Calu3 (cell line): ENCODE measurements at places on chromosomes 16 and 17.

DNA sequence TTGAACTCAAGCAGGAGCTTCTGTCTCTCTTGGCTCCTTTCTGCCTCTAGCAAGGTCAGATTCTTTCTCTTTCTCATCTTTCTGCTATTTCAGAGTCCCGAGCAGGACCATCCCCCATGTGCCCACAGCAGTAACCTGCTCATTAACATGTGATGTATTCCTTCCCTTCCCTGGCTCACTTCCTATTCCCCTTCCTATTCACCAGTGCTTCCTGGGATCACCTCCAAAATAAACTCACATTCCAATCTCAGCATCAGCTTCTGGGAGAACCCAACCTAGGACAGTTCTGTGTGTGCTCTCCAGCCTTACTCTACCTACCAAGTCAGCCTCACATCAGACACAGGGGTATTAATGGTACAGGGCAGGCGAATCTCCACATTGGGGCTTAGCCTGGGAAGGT is 546.4 kb upstream of the SALL1 start:
- no peak for DNase-seq

GRCh38 chr17:82065193-82065637 is 389 bp downstream of the DUS1L start:
- no peak for DNase-seq

DNA sequence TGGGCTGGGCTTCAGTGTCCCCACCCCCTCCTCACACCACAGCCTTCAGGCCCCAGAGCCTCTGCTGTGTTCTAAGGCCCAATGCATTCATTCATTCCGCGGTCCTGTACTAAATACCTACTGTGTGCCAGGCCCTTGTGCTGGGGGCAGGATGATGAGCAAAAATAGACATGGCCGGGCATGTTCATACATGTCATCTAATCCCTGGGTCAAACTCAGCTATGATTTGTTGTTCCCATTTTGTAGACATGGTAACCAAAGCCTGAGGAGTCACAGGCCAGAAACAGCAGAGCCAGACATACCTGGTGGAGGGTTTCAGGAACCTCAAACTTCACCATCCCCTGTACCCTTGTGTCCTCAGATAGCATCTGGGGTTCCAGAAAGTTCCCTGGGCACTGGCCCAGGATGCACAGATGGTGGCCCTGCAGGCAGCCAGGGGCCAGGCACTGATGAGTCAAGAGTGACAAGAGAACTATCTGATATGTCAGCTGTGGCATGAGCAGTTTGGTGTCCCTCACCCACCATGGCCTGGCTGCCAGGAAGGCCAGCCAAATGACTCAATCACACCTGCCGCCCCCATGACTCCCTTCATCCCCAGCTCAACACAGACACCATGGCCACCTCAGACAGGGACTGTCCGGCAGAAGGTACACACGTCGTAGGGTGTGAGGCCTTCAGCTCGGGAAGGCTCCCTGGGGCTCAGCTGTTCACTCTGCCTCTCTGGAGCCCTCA is 2.7 kb upstream of the RRAD start:
- DNase-seq = no peak

GRCh38 chr16:70592106-70592571 is 54.2 kb upstream of the IL34 start:
- no peak for DNase-seq

GRCh38 chr16:79411357-79411756 is 189.2 kb downstream of the MAF start:
- no peak for DNase-seq

DNA sequence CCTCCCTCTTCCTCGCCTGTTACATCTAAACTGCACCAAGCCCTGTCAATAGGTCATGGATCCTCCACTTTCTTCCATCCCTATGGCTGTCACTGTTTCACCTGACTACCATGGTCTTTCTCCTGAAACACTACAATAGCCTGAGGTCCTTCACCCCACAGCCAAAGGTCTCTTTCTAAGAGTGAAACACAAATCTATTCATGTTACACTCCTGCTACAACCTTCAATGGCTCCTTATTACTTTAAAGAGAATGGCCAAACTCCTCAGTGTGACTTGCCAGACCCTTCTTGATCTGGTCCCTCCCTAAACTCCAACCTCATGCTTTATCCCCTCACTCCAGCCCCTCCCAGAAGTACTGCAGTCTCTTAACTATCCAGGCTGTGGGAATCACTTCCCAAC is 618 bp upstream of the PIK3R6 start:
- no peak for DNase-seq

- no peak for DNase-seq
These were observed 76.5 kb upstream of the ATF7IP2 start for GRCh38 chr16:10309271-10309932.

DNA sequence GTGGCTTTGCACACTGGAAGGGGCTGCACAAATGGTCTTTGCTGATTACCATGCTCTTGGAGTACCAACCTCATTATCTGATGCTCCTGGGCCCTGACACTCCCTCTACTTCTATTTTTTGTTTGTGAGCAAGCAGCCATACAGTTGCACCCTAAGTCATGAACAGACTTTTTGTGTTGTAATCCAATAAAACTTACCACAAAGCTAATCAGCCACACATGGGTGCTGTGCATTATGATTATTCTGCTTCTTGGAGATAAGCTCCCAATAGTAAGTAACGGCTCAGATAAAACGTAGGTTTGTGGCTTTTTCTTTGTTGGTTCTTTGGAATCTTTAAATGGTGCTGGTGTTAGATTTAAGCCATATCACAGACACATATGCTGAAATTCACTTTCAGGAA is 76.2 kb downstream of the CCT6B start:
- no peak for DNase-seq

GRCh38 chr17:81306898-81307510 is 11.9 kb upstream of the SLC38A10 start:
- DNase-seq = no peak

- no peak for DNase-seq
These were observed 53.2 kb upstream of the TRAP1 start for GRCh38 chr16:3770530-3770929.

GRCh38 chr16:71623597-71623996 is 2.4 kb upstream of the MARVELD3 start:
- no peak for DNase-seq

GRCh38 chr16:69443927-69444631 is 19.7 kb downstream of the CYB5B start:
- no peak for DNase-seq

GRCh38 chr17:77779711-77780539 is 178.6 kb upstream of the TNRC6C start:
- DNase-seq = no peak

DNA sequence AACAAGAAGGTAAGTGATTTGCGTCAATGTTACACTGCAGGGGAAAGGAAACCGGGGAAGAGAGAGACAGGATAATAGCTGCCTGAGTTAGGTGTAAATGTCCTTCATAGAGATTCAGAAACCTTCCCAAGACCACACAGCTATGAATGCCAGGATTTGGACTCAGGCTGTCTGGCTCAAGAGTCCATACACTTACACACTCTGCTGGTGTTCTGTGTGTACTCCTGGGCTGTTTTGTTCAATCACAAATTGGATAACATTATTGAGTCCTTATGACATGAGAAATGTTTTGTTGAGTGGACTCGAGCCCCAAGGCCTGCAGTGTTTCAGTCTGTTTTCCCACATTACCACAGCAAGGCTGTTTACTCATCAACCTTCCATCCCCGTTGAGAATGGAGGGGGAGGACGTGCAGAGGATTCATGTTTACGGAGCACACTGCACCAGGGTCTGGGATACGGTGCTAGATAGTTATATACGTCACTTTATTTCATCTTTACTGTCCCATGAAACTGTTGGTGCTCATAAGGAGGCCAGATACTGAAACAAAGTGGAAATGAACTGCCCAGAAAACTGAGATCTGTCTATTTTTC is 450.8 kb downstream of the HAPSTR1 start:
- DNase-seq = no peak

- DNase-seq = peak; percentile 90
These were observed at the start of gene NME3 for GRCh38 chr16:1771188-1771863. TSS of gene NME3 (minus strand) at chr16:1771543. CDS start at chr16:1771534, 9 bp downstream.

- no peak for DNase-seq
These were observed 8.2 kb downstream of the HSD3B7 start for GRCh38 chr16:30992931-30993816.

DNA sequence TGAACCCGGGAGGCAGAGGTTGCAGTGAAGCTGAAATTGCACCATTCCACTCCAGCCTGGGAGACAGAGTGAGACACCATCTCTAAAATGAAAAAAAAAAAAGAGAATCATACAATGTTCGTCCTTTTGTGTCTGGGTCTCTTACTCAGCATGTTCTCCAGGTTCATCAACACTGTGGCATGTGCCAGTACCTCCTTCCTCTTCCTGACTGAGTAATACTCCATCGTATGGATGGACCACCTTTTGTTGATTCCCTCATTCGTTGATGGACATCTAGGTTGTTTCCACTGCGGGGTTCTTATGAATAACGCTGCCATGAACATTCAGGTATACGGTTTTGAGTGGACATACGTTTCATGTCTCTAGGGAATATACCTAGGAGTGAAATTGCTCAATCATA is 4.1 kb upstream of the HS3ST6 start:
- no peak for DNase-seq

DNA sequence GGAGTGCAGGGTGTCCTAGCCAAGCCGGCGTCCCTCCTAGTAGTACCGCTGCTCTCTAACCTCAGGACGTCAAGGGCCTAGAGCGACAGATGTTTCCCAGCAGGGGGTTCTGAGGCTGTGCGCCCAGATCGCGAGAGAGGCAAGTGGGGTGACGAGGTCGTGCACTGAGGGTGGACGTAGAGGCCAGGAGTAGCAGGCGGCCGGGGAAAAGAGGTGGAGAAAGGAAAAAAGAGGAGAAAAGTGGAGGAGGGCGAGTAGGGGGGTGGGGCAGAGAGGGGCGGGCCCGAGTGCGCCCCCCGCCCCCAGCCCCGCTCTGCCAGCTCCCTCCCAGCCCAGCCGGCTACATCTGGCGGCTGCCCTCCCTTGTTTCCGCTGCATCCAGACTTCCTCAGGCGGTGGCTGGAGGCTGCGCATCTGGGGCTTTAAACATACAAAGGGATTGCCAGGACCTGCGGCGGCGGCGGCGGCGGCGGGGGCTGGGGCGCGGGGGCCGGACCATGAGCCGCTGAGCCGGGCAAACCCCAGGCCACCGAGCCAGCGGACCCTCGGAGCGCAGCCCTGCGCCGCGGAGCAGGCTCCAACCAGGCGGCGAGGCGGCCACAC is at the start of gene MMP2:
Gene MMP2 (plus strand): TSS at position 372 of the 603 bp plus-strand sequence. CDS start 282 bp downstream, outside the sequence.
- DNase-seq = no peak

DNA sequence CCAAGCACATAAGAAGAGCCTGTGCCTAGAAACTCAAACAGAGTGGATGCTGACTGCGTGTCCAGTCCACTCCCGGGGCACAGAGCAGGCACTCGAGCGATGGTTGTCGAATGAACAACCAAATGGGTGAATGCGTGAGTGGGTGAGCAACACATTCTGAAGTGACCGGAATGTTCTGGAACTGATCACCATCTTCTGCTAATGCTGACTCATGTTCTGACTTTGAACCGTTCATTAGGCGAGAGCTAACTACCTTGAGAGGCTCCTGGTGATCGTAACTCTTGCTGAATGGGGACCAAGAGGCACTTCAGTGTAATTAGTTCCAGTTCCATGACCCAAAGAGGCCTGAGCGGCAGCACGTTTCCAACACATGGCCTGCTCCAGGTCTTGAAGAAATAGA is 37.9 kb downstream of the IRF8 start:
- no peak for DNase-seq

- DNase-seq = no peak
These were observed 112.1 kb downstream of the IRX5 start for GRCh38 chr16:55042556-55043432.

- no peak for DNase-seq
These were observed 4.5 kb upstream of the HEXIM1 start for GRCh38 chr17:45143767-45144198.

DNA sequence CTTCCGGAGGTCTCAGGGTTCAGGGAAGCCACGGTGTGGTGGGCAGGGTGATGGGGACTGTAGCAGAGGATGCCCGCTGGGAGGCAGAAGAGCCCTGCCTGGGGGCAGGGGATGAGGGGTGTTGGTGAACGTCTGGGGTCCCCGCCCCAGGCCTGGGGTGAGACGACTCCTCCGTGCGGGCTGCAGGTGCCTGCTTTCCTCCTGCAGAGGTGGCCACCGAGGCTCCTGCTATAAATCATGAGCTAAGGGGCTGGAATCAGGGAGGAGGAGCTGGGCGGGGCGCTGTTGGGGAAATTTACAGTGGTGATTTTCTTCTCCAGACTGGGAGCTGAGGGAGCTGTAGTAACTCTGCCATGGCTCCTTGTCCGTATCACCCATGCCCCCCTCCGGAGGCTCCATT is 167.0 kb downstream of the MRM1 start:
- DNase-seq = no peak

DNA sequence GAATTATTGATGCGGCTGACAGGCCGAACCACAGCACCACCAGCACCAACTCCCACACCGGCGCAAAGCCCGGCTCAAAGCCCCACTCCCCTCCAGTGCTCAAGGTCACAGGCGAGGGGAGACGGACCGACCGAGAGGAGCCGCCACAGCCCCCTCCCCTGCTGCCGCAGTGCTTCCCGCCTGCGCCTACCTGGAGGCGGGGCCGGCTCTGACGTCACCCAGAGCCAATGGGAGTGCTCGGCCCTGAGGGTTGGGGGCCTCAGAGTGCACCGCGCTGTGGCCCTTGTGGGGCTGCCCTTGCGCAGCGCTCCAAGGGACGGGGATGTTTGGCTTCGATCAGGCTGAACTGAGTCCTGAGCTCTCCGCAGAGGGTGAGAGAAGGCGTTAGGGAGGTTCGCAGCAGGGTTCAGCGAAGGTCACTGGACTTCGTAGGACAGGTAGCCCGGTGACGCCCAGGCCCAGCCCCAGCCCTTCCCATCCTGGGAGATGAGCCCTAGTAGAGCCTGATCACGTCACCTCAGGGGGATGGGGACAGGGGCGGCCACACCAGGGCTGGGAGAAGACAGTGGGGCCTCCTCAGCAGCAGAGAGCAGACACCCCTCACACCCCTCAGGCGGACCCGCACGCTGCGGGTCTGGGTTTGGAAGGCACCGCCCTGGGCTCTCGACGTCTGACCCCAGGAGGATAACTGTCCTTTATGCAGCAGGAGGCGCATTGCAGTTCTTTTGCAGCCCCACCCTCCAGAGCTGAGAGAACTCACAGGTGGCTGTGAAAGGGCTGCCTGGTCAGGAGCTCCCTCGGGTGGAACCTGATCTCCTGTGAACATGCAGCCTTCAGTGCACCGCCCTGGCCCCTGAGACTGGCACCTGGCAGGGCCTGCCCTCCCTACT is 1.5 kb downstream of the NDRG4 start:
- DNase-seq = peak; percentile 51

- no peak for DNase-seq
These were observed 7.0 kb upstream of the CBFA2T3 start for GRCh38 chr16:88983771-88984687.

DNA sequence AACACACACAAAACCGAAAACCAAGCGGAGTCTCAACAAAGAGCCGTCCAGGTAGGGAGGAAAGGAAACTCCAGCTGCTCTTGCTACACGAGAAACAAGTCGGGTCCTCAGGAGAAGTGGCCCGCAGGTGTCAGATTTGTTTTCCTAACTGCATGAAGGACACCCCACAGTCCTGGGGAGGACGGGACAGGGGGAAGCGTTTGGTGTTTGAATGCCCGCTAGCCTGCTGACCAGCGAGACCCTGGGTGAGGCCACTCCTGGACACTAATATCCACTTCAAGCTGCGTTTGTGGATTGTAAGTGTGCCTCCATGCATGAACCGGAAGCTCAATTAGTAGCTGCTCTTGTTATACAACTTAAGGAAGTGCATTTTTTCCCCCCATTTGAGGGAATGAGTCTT is 299.5 kb downstream of the MAF start:
- DNase-seq = no peak
